ENCODE measurements at places on chromosomes 2 and 18. TPM values are rescaled to one million over a fixed set of nuclear protein-coding genes. Genes with fewer than 3 reads are reported as not detected.
A peak's percentile ranks its signal among the peaks of the same experiment; 100 is the strongest.

- H3K27me3 ChIP-seq, result no peaks in the 10 kb centered on the region
- no peaks in the 10 kb centered on the region for H3K36me3 ChIP-seq
- H3K4me3 ChIP-seq, result no peak overlapping the region
- H3K27ac ChIP-seq, result no peak overlapping the region
- DNase-seq, result no peak
Observed at GRCh38 chr2:148650881-148651280, 6.3 kb downstream of the EPC2 start.

DNA sequence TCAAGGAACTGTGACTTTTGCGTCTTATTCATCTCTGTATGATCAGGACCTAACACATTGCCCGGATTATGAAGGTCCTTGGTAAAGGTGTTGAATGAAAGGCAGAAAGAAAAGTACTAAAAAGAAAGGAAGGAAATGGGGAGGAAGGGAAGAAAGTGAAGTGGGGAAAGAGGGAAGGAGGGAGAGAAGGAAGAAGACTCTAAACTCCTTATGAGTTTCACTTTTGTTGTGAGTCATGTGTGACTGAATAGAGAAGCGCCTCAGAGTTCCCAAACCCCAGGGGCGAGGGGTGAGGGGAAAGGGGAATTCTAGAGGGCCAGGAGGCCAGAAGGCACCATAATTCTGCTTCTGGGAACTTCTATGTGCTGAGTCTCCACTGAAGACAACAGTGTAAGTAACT is 30.9 kb upstream of the OSBPL6 start:
- no peaks in the 10 kb centered on the region for H3K4me1 ChIP-seq
- H3K36me3 ChIP-seq, result no peaks in the 10 kb centered on the region
- H3K4me3 ChIP-seq, result no peak overlapping the region
- DNase-seq, result no peak

- H3K27me3 ChIP-seq, result no peaks in the 10 kb centered on the region
- no peaks in the 10 kb centered on the region for H3K36me3 ChIP-seq
- H3K4me1 ChIP-seq, result peaks cover 53% of the 10 kb centered on the region
- no peak for DNase-seq
- no peak overlapping the region for H3K4me3 ChIP-seq
- H3K27ac ChIP-seq, result no peak overlapping the region
Observed at GRCh38 chr2:67318563-67318962, 78.6 kb upstream of the ETAA1 start.

DNA sequence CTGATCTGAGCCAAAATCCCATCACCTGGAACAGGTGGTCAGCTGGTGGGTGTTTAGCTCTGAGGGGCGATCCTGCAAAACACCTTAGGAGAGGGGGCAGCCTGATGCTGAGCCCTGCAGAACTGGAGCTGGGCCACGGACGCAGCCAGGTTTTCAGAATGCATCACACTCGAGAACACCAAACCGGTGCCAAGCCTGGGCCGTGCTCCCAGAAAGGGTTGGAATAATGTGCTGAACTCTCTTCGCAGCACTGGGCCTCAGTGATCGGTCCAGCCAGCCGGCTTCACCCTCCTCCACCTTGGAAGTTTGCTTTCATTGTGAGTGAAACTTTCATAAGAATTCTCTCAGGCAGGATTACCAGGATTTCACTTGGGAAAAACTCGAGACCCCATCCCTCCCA is 56.5 kb upstream of the TTC39C start:
- no peak for DNase-seq
- H3K27ac ChIP-seq, result no peak overlapping the region
- peaks cover 14% of the 10 kb centered on the region for H3K4me1 ChIP-seq
- H3K27me3 ChIP-seq, result no peaks in the 10 kb centered on the region
- no peak overlapping the region for H3K4me3 ChIP-seq
- H3K36me3 ChIP-seq, result no peaks in the 10 kb centered on the region

DNA sequence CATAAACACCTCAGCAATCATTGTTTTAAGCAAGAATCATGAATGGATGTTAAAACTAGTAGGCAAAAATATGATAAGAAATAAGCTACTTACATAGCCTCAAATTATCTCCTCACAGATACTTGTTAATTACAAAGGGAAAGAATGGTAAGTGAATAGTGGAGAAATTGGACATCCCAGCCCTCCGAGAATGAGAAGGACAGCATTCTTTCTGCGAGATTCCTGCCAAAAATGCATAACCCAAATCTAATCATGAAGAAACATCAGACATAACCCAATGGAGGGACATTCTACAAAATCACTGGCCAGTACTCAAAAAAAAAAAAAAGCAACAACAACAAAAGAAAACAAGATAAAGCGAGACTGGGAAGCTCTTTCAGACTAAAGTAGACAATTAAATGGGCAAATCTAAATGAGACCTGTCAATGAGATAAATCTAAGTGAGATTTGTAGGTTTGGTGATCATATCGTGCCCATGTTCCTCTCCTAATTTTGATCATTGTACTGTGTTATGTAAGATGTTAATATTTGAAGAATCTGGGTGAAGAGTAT is 57.9 kb upstream of the GLI2 start:
- DNase-seq, result no peak
- H3K4me3 ChIP-seq, result no peak overlapping the region
- H3K27ac ChIP-seq, result no peak overlapping the region
- peaks cover 3% of the 10 kb centered on the region for H3K4me1 ChIP-seq
- no peaks in the 10 kb centered on the region for H3K36me3 ChIP-seq
- H3K27me3 ChIP-seq, result peaks cover 43% of the 10 kb centered on the region

GRCh38 chr2:119256582-119256921 is 32.9 kb downstream of the STEAP3 start:
- H3K27ac ChIP-seq, result peak overlapping the region; percentile 80
- H3K36me3 ChIP-seq, result peaks cover 22% of the 10 kb centered on the region
- H3K4me3 ChIP-seq, result no peak overlapping the region
- H3K4me1 ChIP-seq, result peaks cover 51% of the 10 kb centered on the region
- H3K27me3 ChIP-seq, result no peaks in the 10 kb centered on the region

DNA sequence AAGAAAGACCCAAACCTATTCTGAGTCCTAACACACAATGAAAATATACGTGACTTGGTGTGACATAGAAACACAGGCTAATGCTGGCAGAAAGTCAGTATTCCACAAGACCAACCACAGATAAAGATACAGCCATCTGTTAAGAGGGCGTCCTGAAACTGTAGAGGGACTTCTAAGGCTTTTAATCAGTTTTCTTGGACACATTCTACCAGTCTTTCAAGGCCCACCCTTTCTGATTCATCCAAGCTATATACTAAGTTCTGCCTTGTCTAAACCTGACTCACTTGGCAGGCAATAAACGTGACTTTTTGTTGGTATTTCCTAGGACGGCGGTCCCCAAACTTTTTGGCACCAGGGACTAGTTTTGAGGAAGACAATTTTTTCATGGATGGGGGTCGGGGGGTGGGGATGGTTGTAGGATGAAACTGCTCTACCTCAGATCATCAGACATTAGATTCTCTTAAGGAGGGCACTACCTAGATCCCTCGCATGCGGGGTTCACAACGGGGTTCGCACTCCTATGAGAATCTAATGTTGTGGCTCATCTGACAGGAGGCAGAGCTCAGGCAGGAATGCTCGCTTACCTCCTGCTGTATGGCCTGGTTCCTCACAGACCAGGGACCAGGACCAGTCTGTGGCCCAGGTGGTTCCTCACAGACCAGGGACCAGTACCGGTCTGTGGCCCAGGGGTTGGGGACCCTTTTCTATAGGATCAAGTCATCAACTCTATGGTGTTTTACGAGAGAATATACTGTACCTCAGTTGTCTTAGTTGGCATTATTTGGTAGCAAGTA is 61.4 kb downstream of the SP3 start:
- H3K27ac ChIP-seq, result no peak overlapping the region
- no peaks in the 10 kb centered on the region for H3K27me3 ChIP-seq
- no peaks in the 10 kb centered on the region for H3K4me1 ChIP-seq
- no peak for DNase-seq
- H3K36me3 ChIP-seq, result peaks cover 23% of the 10 kb centered on the region

GRCh38 chr2:98615481-98615880 is 7.1 kb downstream of the UNC50 start:
- H3K27me3 ChIP-seq, result no peaks in the 10 kb centered on the region
- H3K4me3 ChIP-seq, result no peak overlapping the region
- no peaks in the 10 kb centered on the region for H3K4me1 ChIP-seq
- peaks cover 54% of the 10 kb centered on the region for H3K36me3 ChIP-seq
- DNase-seq, result peak; percentile 15

The EFEMP1 gene
- total RNA-seq, result 25.7 TPM

DNA sequence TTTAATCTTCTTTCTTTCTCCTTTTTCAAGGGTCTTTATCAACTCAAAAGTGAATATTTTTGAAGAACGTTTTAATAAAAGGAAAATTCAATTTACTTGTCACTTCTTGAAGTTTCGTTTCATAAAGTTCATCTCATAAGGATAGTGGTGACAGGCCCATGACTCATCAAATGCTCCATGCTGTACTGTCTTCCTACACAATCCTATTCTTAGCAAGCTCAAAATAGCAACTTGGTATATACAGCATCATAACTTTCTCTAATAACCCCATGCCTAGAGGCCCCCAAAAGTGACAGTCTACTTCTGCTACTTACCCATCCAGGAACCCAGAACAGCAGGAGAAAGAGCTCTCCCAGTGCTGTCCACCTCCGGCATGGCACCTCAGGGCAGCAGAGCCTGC is 7.7 kb downstream of the FBXO15 start:
- H3K4me3 ChIP-seq, result no peak overlapping the region
- peaks cover 4% of the 10 kb centered on the region for H3K27me3 ChIP-seq
- peaks cover 11% of the 10 kb centered on the region for H3K4me1 ChIP-seq
- H3K27ac ChIP-seq, result no peak overlapping the region
- no peak for DNase-seq

GRCh38 chr2:237096911-237097310 is 11.2 kb downstream of the COPS8 start:
- H3K36me3 ChIP-seq, result peaks cover 52% of the 10 kb centered on the region
- H3K4me1 ChIP-seq, result peaks cover 15% of the 10 kb centered on the region
- no peak overlapping the region for H3K27ac ChIP-seq
- DNase-seq, result no peak

All from WTC11 (cell line).